Stimulated activated CD4-positive, alpha-beta T cell treated with anti-CD3 and anti-CD28 coated beads, Interleukin-15, amount 100 ng/mL, for 1 hour (primary cell): ENCODE measurements at places on chromosomes 6 and 20.

DNA sequence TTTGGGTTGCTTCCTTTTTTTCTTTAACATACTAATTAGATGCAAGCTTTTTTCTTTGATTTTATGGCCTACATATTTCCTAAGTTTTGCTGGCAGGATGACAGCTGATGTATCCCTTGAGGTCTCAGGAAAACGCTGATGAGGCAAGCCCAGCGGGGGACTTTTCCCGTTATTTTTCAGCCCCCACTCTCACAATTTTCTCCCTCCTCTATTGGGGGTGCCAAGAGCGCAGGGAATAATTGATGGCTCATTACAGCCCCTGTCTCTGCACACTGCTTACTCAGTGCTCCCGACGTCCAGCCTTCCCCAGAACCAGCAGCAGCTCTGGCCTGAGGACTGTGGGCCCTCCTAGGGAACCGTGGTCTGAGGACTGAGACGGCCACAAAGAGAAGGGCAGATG, 38.6 kb upstream of the VSTM2L start:
- DNase-seq, result no peak

DNA sequence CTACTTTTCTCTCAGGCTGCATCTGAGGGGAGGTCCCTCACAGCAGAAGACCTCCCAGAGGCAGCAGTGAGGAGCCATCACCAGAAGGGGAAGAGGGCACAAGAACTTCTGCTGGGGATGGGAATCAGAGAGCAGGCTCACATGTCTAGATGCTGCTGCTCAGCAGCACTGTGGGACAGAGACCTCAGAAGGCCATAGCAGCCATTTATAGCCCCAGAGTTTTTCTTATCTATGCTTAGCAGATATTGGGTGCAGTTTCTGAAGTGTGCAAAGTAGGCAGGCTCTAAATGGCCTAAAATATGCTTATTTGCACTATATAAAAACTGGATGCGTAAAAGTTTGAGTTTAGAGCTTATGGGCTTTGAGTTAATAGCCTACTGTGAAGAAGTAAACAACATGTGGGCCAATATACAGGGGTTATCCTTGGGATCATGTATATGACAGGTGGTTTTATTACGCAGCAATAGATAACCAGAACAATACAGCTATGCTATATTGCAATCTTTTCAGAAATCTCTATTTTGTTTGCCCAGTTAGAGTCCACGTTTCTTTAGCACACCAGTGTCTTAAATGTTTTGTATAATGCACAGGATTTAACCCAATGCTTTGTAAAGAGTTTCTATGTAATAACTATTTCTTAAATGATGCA, 60.2 kb upstream of the TMEM244 start:
- DNase-seq, result no peak

DNA sequence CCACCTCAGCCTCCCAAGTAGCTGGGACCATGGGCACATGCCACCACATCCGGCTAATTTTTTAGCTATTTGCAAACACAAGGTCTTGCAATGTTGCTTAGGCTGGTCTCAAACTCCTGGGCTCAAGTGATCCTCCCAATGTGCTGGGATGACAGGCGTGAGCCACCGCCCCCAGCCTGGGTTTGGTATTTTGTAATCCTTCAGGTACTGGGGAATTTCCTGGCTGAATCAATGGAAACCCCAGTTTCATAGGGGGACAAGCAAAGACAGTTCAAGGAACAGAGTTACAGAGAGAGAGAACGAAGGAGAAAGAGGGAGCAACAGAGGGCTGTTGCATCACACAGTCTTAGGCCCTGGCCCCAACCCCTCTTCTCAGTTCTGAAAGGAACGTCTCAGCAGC, 35.7 kb downstream of the RAB44 start:
- no peak for DNase-seq

DNA sequence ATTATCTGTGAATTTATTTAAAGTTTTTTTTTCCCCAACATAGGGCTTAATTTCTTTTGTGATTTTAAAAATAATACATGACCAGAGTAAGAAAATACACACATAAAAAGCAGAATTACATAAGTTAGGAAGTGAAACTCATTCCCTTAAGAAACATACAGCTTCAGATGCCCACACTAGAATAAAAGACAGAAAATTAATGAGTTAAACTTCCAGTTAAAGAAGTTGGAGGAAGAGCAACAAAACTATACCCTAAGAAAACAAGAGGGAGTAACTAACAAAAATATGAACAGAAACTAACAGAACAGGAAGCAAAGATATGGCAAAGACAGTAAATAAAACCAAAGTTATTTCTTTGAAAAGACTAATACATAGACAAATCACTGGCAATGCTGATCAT, 107.6 kb upstream of the CEP85L start:
- DNase-seq, result no peak

GRCh38 chr20:44646023-44646640, 5.4 kb downstream of the ADA start:
- DNase-seq, result no peak

DNA sequence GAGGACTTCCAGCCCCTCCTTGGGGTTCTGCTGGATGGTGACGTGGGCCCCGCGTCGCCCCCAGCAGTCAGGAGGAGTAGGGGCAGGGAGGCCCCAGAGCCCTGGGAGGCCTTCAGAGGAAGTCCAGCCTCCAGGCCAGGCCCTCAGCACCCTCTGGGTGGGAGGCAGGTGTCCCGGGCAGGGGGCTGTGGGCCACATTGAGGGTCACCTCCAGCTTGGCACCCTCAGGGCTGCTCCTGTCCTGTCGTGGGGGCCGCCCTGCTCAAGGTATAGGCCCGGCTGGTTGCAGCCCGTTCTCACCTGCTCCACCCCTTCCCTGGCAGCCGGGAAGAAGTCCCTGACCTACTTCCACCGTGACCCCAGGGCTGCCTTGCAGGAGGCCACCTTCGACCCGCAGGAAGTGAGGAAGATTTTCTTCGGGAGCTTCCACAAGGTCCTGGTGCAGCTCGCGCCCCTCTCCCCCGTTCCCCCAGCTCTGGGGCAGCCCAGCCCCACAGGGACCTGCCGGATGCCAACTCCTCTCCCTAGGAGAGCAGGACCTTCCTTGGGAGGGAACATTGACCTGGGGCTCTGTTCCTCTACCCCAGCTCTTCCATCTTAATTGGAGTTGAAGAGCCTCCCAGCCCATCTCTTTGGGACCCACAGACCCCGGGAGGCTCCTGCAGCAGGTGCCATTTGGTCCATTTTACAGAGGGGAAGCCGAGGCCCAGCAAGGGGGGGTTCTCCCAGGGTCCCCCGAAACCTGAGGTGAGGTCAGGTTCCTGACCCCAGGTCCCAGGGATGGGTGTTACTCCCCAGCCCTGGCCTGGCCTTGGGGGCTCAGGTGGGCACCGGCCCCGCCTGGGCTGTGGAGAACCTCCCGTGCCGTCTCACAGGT, 26.4 kb downstream of the COL20A1 start:
- no peak for DNase-seq

GRCh38 chr6:36095497-36096391, 34.6 kb upstream of the MAPK13 start:
- DNase-seq, result no peak

GRCh38 chr20:32010101-32010500, at the start of gene CCM2L:
TSS of gene CCM2L (plus strand) at chr20:32010438. CDS start at chr20:32010455, 17 bp downstream.
- no peak for DNase-seq

DNA sequence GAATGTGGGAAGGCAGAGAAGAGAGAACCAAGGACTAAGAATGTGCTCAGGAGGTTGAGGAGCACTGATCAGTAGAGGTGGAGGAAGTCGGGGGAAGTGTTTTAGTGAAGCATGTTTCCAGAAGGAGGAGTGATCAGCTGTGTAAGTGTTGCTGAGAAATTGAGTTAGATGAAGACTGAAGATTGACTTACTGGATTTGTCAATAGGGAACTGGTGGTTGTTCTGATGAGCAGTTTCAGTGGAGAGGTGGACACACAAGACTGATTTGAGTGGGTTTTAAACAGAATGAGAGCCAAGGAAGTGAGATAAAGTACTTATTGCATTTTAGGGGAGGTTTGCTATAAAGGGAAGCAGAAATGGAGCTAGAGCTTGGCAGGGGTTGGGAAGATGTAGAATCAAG, 182.6 kb downstream of the CDKAL1 start:
- no peak for DNase-seq

- DNase-seq, result no peak
These were observed 115.4 kb downstream of the CFAP61 start for GRCh38 chr20:20167698-20168097.

DNA sequence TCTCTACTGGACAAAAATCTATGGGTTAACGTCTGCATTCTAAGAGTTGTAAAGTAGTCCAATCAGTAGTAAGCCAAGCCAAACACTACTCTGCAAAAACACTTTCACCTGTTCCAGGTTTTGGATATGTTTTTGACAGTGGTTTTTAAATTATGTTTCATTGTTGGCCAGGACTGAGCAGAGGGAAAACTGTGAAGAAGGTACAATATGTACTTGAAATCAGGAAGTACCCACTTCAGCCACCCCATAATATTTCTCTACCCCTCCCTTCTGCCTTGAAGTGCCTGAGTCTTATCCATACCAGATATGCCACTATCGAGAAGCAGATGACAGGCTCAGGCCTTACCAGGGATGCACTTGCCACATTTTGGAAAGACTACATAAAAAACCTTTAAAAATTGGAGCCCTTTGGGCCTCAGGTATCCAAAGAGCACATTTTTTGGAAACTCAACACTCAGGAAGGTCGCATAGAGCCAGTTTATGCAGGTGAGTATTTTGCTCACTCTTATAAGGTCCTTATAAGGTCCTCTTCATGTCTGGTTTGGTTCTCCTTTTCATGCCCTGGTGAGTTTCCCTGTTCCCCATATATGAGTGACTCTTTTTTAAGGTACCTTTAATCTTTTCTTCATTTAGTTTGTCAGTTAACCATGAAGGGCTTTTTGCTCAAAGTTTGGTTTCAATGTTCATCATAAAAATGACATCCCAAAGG, 859.3 kb upstream of the FLRT3 start:
- DNase-seq, result no peak

DNA sequence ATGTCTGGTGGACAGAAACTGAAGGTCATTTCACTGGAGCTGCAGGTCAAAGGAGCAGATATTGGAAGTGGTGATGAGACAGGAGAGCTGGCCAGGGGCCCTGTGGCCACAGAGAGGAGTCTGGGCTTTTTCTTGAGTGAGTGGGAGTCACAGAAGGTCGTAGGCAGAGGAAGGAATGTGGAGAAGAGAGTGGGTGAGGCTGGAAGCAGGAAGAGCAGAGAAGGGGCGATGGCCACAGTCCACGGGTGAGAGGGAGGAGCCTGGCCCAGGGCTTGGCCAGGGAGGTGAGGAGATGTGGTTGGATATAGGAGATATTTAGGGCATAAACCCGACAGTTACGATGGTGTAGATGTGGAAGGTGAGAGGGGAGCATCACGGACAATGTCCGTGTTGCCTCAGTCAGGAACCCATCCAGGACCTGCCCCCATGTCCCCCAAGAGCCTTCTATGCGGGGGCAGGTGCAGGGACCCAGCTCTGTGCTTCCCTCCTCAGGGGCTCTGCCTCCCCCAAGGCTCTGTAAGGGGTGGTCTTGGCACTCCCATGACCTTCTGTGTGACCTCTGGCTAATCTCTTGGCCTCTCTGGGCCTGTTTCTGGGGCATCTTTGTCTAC, 150.5 kb upstream of the PTPN1 start:
- DNase-seq, result no peak

- no peak for DNase-seq
These were observed 137.3 kb downstream of the CCDC170 start for GRCh38 chr6:151630991-151631655.

- no peak for DNase-seq
These were observed 720.6 kb downstream of the RFPL4B start for GRCh38 chr6:113067612-113068275.

- no peak for DNase-seq
These were observed 874 bp downstream of the ZBTB46 start for GRCh38 chr20:63829945-63830835.

DNA sequence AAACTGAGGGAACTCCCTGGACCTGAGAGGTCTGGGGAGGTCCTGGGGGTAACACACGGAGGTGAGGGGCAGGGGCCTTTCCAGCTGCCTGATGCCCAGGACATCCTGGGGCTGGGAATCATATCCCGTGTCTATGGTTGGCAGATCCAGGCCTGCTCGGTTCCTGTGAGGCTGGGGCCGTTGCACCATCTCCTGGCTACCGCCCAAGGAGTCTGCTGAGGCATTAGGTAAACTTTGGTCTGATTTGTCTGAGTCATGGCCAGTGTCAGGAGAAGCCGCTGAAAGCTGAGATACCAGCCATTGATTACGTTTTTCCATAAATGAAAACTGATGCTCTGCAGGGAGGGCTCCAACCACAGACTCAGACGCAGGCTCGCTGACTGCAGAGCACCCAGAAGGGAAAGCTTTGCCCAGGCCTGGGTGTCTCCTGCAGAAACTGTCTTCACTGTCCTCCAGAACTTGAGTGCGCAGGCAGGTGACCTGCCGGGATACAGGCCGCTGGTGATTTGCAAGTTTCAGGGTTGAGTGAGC, 14.2 kb downstream of the TRAF3IP2 start:
- no peak for DNase-seq

GRCh38 chr6:14518515-14519217, 401.1 kb downstream of the CD83 start:
- no peak for DNase-seq

- DNase-seq, result no peak
These were observed 97.2 kb upstream of the MAP7 start for GRCh38 chr6:136647363-136647852.

- DNase-seq, result no peak
These were observed 63.8 kb upstream of the ATXN1 start for GRCh38 chr6:16824845-16825685.

GRCh38 chr6:47043286-47043685, 1.2 kb upstream of the ADGRF1 start:
- no peak for DNase-seq

GRCh38 chr6:22896696-22897095, 327.3 kb downstream of the HDGFL1 start:
- no peak for DNase-seq

- no peak for DNase-seq
These were observed 236.8 kb upstream of the MAN1A1 start for GRCh38 chr6:119586250-119586882.

DNA sequence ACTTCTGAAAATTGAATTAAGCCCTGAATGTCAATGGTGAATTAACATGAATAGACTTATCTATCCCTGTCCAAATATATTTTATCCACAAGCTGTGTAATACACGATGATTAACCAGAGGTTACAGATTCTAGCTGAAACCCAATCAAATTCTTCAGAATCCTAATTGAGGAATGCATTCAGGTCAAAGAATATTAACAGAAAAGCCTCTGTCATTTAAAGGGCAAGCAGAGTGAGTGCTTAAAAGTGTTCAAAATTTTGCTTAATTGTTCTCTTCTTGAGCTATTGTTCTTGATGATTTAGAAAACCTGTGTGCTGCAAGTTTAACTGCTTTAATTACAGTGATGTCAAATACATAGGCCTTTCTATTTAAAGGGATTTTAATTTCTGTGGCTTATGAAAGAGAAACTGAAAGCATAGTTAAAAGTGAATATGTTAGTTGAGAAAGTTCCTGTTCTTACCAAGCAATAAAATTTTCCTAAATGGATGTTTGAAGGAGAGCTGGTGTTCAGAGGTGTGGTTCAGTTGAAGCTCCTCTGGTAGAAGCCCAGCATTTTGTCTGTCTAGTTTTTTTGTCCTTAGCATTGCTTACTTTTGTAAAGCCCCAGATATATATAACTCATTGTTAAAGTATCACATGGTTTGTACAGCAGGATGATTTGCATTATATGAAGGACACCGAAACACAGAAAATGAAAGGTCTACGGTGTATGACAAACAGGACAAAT, 466.3 kb upstream of the PLCB4 start:
- no peak for DNase-seq
